ENCODE measurements at places on chromosomes 2 and 18.
A peak's percentile ranks its signal among the peaks of the same experiment; 100 is the strongest.

DNA sequence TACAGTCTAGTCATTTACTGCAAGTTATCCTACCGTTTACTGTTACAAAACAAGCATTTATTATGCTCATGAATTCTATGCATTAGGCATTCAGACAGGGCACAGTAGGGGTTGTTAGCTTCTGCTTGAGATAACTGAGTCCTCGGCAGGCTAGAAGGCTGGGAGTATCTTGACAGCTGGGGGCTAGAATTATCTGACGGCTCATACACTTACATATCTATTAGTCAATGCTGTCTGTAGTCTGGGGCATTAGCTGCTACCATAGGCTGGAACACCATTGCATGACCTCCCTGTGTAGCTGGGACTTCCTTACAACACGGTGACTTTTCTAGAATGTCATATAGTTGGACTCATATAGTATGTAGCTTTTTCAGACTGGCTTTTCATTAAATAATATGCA is 61.9 kb upstream of the ALK start:
- no peak for ATAC-seq

- ATAC-seq: no peak
Observed at GRCh38 chr2:37733251-37733650, 61.8 kb upstream of the CDC42EP3 start.

DNA sequence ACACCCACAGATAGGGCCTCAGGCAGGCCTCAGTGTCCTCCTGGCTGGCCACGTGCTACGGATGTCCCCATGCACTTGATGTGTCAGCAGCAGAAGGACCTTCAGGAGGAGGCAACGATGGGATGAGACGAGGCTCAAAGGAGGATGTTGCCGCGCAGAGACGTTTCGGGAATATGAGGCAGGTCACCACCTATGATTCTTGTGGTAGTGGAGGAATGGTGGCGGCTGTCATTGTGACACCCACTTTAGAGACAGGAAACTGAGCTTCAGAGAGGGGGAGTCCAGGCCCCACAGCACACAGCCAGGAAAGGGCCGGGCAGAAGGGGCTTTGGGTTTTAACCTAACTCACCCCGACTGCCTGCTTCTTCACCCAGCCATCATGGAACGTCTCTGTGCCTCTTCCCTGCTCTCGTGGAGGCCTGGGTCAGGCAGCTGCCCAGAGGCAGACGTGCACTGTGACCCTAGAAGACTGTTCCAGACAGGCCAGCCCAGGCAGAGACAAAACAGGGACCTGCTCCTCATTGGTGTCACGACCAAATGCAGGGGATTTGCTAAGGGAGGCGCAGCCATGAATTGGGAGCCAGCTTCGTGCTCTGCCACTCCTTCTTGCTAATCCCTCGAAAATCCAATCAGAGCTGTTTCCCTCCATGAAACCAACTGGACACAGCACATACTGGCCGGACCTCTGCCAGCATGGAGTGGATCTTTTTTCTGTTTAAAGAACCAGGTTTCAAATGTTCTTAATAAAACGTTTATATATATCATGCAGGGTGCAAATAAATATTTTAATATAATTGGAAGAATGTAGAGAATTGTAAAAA is 169.2 kb downstream of the ASB1 start:
- ATAC-seq: no peak

GRCh38 chr2:189142893-189143759 is 36.4 kb downstream of the COL5A2 start:
- peak; percentile 42 for ATAC-seq

GRCh38 chr2:218839430-218839829 is 7.8 kb upstream of the PRKAG3 start:
- no peak for ATAC-seq

DNA sequence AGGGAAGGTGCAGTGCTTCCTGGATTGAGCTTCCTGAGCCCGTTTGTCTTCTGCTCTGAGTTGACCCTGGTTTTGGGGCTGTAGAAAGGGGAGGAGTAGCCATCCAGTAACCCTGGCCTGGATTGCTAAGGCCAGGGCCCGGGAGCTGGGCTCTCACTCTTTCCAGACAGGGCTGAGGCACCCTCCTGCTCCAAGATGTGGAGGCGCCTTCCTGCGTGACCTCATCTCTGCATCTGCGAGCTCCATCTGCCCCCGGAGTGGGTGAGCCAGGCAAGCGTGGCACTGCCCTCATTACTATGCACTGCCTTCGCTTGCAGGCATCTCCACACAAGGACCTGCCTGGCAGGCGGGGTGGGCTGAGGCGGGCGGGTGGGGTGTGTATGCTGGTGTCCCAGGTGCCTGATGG is 58.0 kb downstream of the RAB31 start:
- ATAC-seq: no peak

DNA sequence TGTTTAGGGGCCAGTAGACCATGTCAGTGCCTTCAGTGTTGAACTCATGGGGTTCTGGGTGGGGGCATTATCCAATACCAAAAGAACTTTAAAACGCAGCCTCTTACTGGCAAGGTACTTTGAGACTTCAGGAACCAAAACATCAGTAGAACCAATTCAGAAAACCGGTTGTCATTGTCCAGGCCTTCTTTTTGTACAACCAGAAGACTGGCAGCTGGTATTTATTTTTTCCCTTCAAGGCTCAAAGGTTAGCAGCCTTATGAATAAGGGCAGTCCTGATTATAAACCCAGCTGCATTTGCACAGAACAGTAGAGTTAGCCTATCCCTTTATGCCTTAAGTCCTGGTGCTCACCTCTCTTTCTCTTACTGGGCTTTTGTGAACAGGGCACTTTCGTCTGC is 113.8 kb upstream of the EML6 start:
- no peak for ATAC-seq

DNA sequence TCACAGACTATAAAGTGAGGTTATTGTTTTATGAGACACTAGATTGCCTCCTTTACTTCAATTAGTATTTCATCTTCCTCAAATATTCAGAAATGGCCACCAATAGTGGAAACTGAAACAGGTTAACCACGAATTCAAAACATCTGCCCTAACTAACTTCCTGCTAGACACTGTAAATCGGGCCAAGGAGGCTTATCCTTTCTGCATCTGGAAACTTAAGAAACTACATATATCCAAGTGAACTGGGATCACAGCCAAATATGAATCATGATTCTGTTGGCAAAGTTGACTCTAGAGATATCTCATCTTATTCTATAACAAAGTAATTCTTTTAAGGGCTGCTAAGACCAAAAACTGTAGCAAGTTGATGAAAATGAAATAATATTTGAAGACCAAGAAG is 136.6 kb upstream of the ZC3H15 start:
- ATAC-seq: peak; percentile 67

- no peak for ATAC-seq
Observed at GRCh38 chr2:64880193-64880951, 108.8 kb upstream of the SLC1A4 start.

- ATAC-seq: no peak
Observed at GRCh38 chr2:238731961-238732360, 115.9 kb upstream of the TWIST2 start.

DNA sequence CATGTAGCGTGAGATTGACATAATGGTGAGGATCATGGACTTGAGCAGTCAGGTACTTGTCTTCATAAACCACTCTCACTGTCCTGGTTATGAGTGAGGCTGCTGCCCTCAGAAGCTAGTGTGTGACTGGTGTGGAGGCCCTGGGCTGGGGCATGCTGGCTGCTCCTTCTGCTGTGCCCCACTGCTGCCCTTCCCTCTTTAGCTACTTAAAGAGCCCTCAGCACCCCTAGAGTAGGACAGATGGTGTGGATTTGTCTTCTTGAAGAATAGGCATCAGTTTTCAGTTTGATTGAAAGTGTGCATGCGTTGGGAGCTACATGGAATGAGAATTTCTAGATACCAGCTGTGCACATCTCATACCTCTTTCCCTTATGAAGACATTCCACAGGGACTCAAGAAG is 15.4 kb downstream of the CPLX4 start:
- ATAC-seq: no peak

- no peak for ATAC-seq
Observed at GRCh38 chr2:20451761-20452499, 5.1 kb downstream of the RHOB start.

- no peak for ATAC-seq
Observed at GRCh38 chr2:112159454-112159921, 21.3 kb downstream of the FBLN7 start.

DNA sequence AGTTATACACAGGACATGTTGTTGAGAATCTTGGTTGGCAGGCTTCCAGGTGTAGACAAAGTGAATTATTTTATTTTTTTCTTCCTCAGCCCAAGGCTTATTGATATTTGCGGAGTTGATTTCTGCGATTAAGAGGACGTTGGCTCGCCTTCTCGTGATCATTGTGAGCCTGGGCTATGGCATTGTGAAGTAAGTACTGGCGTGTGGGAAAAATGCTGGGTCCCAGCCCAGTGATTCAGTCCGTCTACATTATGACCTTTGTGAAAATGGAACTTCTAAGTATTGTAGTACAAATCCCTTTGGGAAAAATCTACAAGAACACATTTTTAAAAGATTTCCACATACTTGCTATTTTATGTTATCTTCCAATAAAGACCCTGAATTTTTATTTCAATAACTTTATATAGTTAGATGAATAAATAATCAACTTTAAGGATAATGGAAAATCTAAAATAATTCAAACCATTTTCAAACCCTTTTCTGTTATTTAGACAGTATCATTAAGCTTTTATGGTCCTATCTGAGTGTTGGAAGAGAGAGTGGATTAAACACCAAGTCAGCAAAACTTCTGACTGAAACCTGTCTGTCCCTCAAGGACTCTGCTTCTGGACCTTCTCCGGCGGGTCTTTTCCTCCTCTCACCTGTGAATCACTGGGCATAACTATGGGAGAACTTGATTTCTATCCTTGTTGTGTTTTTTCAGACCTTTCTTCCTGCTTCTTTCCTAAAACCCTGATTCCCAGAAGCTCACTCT is 31.0 kb downstream of the TMEM87B start:
- no peak for ATAC-seq

- ATAC-seq: peak; percentile 49
Observed at GRCh38 chr2:96869281-96869821, 529 bp downstream of the SEMA4C start.

GRCh38 chr2:112618383-112618782 is 27.4 kb upstream of the SLC20A1 start:
- ATAC-seq: no peak

GRCh38 chr2:27209621-27210401 is 2.0 kb upstream of the ATRAID start:
- no peak for ATAC-seq

DNA sequence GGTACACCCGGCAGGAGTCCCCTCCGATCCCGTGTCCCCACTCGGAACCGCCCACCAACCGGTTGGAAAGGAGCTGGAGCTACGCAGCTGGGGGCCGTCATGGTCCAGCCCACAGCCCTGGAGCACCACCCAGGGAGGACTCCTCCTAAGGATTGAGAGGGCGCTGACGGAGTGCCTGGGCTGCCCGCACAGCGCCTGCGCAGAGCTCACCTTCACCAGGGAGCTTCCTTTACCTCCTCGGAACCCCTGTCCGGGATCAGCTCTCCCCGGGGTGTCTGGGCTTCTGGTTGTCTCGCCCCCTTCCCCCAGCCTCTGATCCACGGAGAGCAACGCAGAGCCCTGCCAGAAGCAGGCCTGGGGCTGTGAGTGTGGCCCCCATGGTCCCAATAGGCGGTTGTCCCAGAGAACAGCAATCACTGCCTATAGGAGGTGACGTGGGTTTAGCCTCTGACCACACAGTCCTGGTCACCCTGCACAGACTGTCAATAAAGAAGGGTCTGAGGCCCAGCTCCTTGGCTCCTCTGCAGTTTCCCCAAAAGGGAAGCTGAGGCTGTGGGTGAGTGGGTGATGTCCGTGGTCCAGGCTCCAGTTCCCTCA is 14.6 kb downstream of the ALPG start:
- no peak for ATAC-seq

DNA sequence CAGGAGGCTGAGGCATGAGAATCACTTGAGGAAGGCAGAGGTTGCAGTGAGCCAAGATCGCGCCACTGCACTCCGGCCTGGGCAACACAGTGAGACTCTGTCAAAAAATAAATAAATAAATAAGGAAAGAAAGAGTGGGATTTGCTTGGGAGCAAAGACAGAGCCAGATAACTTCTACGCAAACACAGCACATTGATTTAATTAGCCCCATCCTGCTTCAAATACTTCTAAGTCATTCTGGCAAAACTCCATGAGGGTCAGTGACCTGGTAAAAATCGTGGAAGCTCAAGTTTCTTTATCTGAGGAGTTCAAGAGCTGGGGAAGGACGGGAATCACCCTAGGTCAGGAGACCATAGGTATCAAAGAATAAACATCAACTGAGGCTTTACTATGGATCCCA is 70.6 kb upstream of the TCF7L1 start:
- ATAC-seq: peak; percentile 10

DNA sequence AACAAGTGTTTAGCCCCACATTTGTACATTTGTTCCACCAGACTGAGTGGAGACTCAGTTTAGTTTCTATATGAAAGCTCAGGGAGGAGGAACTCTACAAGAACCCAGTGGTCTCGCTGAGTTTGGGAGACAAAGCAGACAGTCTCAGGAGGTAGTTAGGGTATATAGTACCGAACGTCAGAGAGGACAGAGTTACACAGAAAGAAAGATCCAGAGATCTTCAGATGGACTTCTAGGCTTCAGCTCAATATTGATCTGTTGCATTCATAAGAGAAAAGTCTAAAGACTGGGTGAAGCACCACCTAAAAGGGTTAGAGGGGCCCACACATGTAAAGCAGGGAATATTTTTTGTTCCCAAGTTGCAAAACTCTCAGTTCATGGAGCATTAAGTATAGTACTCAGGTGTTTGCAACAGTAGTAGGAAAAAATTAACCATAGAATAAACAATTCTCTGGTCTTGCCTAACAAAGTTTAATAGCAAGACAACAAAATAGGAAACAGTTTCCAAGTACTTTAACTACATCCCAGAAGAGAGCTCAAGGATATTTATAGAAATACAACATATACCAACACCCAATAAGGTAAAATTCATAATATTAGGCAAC is 4.2 kb downstream of the TFPI start:
- ATAC-seq: no peak

DNA sequence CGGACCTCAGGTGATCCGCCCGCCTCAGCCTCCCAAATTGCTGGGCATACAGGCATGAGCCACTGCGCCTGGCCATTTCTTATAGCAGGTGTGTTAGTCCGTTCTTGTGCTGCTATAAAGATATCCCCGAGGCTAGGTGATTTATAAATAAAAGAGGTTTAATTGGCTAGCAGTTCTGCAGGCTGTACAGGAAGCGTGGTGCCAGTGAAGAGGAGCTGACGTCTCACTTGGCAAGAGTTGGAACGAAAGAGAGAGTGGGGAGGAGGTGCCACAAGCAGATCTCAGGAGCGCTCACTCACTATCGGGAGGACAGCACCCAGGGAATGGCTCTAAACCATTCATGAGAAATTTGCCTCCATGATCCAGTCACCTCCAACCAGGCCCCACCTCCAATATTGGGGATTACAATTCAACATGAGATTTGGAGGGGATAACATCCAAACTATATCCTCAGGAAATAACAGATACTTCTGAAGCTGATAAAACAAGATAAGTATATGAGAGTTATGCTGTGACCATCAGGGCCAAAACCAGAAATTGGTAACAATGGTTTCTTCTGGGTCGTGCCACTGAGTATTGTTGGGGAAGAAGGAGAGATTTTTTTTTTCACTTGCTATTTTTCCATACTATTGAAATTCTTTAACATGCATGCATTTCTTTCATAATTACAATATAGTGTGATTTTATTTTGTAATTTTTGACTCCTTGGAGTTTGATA is 7.4 kb upstream of the RMC1 start:
- ATAC-seq: no peak

GRCh38 chr2:189249171-189249570 is 69.6 kb upstream of the COL5A2 start:
- ATAC-seq: no peak

Data from SK-N-SH treated with all-trans-retinoic acid at 6 μM for 48 hours (cell line).